Kidney epithelial cell (primary cell): ENCODE measurements at places on chromosomes 1 and 21.

GRCh38 chr1:101314244-101314643 lies 77.4 kb downstream of the S1PR1 start:
- no peak for DNase-seq

- DNase-seq: no peak
Observed at GRCh38 chr1:29390491-29391361, 154.4 kb downstream of the PTPRU start.

GRCh38 chr1:67405473-67406245 lies 24.5 kb downstream of the SERBP1 start:
- DNase-seq: no peak

GRCh38 chr1:12065872-12066271 lies 2.8 kb downstream of the TNFRSF8 start:
- DNase-seq: no peak

DNA sequence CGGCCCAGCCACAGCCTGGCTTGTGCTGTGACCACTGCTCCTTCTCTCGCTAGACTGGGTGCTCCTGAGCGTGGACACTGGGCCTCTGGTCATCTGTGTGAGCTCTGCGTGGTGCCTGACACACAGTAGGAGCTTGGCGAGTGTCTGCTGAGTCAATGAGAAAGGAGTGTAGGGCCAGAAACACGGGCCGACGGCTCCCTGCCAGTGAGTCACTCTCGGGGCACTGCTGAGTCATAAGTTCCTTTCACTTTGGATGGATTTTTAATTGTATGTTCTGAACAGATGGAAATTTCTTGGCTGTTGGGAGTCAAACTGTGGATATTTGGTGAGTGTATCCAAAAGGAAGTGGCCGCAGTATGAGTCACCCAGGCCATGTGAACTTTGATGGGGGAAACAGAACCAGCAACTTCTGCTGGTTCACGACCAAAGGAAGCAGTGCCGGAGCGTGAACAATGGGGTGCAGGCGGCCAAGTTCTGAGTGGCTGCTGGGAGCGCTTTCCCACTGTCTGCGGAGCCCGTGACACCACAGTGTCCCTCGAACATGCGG lies 41.0 kb upstream of the COL18A1 start:
- peak; percentile 96 for DNase-seq

DNA sequence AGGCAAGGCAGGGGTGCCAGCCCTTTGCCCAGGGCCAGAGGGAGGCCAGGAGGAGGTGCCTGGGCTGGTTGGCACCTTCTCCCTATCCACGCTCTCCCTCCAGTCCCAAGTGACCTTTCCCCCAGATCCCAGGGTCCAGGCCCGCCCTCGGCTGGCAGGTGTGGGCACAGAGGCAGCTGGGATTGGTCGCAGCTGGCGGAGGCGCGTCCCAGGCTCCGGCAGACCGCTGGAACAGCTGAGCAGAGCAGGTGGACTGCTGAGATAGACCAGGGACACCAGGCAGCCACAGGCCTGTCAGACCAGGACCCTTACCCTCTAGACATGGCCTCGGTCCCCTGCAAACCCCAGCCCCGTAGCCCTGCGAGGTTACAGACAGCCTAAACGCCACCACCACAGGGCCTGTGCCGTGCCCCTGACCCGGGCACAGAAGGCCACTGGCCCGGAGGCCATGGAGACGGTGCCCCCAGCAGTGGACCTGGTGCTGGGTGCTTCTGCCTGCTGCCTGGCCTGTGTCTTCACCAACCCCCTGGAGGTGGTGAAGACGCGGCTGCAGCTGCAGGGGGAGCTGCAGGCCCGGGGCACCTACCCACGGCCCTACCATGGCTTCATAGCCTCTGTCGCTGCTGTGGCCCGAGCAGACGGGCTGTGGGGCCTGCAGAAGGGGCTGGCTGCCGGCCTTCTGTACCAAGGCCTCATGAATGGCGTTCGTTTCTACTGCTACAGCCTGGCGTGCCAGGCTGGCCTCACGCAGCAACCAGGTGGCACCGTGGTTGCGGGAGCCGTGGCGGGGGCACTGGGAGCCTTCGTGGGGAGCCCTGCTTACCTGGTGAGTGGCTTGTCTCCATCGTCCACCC lies at the start of gene SLC25A34:
Gene SLC25A34, plus strand, starts transcription at position 221 of the 854 bp plus-strand sequence. Its CDS starts 228 bp downstream, at position 449.
- DNase-seq: no peak

GRCh38 chr1:247942624-247943023 lies 6.0 kb upstream of the OR2L8 start:
- DNase-seq: no peak
